ENCODE measurements at places on chromosomes 7 and 10.

GRCh38 chr10:18659125-18659818 lies at the start of gene ARL5B:
Gene ARL5B, plus strand, starts transcription at chr10:18659431. Its CDS starts 207 bp downstream, at chr10:18659638.
- DNase-seq = peak; percentile 97

GRCh38 chr7:7779888-7780287 lies 61.5 kb upstream of the RPA3 start:
- no peak for DNase-seq

- no peak for DNase-seq
These were observed 143.6 kb upstream of the FAM13C start for GRCh38 chr10:59505926-59506325.

DNA sequence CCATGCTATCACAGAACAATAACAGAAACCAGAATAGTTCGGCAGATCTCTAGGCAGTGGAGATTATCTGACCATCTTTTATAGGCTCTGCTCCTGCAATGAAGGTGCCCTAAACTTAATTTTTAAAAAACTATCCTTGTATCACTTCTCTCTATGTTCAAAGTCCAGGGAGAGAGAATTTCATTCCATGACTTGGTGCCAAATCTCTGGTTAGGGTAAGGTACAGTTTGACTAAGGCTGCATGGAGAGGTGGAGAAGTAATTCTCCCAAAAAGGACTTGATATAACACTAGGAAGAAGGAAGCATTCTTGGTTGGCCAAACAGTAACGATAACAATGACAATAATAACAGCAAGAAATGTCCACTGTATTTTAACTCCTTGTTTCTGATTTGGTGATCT lies 40.0 kb downstream of the DNAJB9 start:
- DNase-seq = no peak

DNA sequence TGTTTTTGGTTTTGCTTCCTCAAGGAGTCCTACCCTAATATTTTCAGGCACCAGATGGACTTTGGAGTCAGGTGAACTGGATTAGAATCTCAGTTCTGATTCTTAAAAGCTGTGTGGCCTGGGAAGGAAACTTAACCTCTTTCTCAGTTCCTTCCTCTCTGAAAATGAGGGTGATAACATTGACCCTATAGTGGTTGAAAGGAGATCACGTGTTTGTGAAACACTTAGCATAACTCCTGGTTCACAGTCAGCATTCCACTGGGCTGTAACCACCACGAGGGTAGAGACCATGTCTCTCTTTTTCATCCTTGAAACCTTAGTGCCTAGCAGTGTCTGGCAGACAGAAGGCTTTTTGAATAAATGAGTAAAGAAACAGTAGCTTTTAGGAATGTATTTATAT lies 16.7 kb downstream of the LSMEM1 start:
- DNase-seq = no peak

- no peak for DNase-seq
These were observed 99.9 kb downstream of the FAM53B start for GRCh38 chr10:124644236-124644635.

- DNase-seq = no peak
These were observed 18.0 kb downstream of the TAS2R40 start for GRCh38 chr7:143239813-143240212.

GRCh38 chr7:120054376-120055100 lies 218.4 kb upstream of the KCND2 start:
- no peak for DNase-seq

- no peak for DNase-seq
These were observed 33.6 kb downstream of the CNTNAP2 start for GRCh38 chr7:146150153-146150552.

GRCh38 chr7:2041496-2042367 lies 191.0 kb downstream of the MAD1L1 start:
- DNase-seq = no peak

- no peak for DNase-seq
These were observed 247.5 kb downstream of the FOXP2 start for GRCh38 chr7:114662002-114662677.

DNA sequence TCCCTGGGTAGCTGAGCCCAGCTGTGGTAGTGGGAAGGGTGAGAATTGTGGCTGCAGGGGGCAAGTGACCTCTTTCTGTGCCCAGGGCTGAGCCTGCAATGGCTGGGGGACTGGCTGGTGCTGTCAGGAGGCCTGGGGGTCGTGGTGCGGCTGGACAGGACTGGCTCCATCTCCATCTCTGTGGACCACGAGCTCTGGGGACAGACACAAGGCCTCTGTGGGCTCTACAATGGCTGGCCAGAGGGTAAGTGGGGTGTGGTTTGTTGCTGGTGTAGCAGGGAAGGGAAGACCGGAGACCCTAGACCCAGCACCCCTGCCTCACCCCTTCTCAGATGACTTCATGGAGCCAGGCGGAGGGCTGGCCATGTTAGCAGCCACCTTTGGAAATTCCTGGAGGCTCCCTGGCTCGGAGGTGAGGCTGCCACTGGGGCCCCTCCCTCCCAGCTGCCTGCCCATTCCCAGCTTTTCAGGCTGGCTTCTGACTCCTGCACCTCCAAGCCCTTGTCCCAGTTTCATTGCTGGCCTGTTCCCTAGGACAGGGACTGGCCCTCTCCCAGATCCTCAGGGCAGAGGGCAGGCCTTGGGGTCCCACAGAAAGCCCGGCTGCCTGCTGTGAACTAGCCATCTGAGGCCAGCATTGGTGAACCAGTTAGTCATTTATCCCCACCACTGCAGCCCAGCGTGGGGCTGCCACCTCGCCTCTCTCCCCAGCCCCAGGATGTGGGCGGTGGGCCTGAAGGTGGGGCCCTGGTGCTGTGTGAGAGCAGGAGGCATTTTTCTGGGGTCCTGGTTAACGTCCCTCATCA lies 5.5 kb upstream of the ZNF467 start:
- no peak for DNase-seq

GRCh38 chr10:61157182-61157581 lies 213.2 kb upstream of the RHOBTB1 start:
- no peak for DNase-seq

- no peak for DNase-seq
These were observed 611.3 kb upstream of the GALNT17 start for GRCh38 chr7:70520611-70521010.

DNA sequence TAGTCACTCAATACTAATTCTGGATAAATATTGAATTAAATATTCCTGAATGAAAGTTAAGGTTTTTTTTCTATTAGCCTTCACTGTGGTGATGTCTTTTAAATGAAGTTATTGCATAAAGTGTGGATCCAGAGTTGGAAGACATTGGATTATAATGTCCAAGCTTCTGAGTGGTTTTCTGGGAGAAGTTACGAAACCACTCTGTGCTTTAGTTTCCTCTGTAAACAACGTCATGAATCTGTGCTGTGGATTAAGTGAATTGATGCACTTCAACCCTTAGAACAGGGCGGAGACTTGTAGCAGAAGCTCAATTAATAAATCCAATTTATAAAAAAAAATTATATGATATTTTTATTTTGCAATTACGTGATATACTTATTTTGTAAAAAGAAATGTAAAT lies 271.7 kb downstream of the BICC1 start:
- DNase-seq = no peak

Measured in Ammon's horn (tissue), 1 donor.